ENCODE measurements at places on chromosomes 5 and 9.
A peak's percentile ranks its signal among the peaks of the same experiment; 100 is the strongest.

GRCh38 chr5:145495196-145495595 lies 339.9 kb downstream of the PRELID2 start:
- no peak for DNase-seq

DNA sequence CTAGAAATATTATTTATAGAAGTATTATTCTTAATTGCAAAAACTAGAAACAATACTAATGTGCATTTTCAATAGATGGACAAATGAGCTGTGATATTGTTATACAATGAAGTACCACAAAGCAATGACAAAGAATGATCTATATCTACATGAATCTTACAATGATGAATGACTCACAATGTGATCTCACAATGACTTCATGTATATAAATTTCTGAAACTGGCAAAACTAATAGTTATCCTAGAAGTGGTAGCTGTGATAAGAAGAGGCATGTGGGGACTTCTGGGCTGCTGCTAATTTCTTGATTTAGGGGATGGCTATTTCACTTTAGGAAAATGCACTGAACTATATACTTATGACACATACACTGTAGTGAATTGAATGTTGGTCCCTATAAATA lies 396.0 kb upstream of the ZNF608 start:
- DNase-seq, result no peak

- DNase-seq, result no peak
Observed at GRCh38 chr5:112084149-112084548, 327.2 kb upstream of the NREP start.

- no peak for DNase-seq
Observed at GRCh38 chr5:172321593-172321992, 38.0 kb upstream of the UBTD2 start.

DNA sequence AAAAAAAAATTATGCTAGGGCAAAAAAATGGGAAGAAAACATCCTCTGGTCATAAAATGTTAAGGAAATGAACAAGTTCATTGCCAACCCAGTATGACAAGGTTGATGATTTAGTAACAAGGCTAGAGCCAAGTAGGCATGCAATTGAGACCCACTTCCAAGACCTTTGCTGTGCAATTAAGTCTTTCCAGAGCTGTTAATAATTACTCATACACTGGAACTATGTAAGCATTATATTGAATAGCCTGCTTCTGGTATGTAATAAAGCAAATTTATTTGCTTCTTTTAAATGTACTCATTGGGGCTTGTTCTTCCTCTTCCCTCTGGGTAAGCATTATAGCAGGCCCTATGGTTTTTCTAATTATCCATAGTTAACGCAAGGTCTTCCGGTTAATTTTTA lies 32.5 kb upstream of the SNAPC3 start:
- no peak for DNase-seq

DNA sequence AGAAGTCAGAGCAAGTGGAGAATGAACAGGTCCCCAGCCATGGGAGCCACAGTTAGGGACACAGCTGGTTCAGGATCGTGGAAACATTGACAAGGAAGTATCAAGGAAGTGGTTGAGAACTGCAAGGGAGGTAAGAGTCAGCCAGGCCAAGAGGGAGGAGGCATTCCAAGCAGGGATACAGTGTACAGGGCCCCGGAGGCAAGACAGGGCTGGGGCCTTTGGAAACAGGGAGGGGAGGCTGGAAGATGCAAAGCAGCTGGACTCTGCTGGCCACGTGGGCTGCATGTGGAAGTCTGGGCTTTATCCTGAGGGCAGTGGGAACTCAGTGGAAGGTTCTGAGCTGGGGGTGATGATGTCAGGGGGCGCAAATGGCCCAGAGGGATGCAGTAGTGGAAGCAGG lies 14.2 kb downstream of the CCDC180 start:
- no peak for DNase-seq

DNA sequence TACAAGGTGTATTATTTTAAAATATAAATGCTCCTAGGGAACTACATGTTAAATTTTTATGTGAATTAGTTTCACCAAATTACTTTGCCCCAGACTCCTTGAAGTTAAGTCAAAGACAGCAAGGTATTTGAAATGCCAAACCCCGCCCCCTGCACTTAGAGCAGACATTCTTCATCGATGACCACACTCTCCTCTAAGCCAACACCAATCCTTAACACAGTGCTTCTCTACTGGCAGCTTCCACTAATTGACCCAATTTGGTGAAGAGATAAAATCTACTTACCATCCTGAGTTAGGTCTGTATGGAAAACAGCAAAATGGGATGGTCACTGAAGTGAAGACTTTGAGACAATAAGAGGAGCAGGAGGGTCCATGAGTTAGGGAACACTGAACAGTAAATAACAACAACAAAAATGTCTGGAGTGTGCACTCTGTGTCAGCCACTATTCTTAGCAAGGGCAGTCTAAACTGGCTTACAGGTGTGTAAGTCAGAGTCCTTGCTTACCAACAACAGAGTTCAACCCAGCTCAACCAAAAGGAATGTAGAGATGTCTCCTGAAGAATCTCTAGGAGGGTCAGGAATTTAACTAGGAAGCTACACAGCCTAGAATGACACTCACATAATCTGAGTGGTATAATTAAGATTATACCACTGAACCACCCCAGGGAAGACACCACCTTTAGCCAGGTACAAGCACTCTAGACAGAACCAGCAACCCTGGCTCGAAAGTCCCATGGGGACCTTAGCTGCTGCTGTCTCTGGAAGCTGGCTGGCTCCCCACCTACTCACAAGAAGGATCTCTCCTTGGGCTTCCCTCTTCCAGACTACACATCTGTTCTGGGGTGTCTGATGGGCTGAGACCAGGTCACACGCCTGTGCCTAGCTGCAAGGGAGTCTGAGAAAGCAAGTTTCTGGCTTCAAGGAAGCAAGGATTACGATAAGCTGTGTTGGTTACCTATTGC lies 8.8 kb upstream of the UBE2QL1 start:
- DNase-seq, result no peak

DNA sequence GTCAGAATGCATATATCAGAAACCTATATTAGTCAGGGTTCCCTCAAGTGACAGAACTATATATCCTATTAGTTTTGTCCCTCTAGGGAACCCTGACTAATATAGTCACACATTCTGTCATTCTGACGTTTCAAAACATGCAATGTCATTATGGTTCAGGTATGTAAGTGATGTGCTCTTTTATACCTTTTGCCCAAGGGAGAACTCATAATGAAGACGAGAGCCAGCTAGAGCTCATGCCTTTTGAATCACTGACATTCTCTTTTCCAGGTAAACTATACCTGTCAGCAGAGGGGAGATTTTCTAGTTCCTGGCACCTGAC lies 576.7 kb downstream of the LRRC70 start:
- DNase-seq, result no peak

DNA sequence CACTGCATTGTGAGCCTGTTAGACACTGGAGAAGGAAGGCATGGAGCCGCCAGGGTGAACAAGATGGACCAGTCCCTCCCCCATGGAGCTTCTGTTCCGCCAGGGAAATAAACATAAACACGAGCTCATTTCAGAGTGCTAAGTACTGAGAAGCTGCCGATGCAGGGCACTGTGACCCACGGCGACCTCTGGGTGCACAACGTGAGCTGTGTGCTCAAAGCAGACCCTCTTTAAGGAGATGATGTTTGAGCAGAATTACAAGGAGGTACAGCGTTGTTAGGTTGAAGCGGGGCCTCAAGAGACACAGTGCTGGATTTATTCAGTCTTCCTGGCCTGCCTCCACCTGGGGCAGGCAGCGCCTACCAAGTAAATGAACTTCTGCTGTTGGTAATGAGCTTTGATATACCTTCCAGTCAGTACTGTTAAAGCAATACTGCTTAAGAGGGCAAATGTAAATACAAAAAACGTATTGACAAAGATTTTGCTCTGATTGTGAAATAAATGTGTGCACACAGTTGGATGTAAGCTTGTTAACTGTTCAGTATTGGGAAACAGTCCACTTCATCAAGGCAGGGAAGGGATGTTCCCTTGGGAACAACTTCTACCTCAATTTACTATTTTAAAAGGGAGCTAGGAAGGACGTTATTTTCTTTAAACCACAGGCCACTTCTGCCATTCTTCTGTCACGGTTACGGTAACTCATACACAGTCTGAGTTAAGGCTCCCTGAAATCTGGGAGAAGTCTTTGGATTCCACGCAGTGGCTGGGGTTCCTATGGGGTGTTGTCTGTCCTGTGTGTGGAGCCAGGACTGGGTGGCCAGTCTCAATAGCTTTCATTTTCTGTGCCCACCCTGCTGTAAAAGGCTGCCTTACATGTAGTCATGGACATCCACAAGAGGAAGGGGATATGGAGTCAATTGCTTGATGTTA lies 48.9 kb upstream of the DMRT1 start:
- DNase-seq, result no peak

DNA sequence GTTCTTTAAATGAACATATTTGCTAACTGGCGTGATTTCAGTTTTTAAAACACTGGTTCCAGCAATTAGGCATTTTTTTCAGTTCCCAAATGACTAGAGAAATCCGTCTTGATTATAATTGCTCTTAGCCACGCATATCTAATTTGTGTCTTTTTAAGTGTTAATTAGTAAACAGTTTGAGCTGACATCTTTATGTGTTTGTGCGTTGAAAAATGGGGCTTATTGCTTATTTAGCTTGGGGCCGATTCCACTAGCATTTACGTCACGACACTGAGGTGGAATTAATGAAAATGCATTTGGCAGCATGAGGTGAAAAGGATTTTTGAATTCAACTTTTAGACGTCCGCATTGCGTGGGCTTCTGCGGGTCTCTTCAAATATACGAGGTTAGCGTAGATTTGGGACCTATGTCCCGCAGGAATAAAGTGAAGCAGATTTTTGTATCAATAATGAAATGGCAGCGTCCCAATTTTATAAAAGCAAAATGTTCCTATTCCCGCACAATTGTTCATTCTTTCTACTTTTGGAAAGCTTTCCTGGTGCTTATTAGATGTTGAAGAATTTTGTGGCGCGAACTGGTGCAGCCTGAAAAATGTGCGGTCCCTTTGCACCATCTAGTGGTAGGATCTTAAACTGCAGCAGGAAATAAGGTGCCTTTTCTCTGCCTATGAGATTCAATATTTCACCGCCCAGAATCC lies 122.7 kb upstream of the LMX1B start:
- DNase-seq, result peak; percentile 61

DNA sequence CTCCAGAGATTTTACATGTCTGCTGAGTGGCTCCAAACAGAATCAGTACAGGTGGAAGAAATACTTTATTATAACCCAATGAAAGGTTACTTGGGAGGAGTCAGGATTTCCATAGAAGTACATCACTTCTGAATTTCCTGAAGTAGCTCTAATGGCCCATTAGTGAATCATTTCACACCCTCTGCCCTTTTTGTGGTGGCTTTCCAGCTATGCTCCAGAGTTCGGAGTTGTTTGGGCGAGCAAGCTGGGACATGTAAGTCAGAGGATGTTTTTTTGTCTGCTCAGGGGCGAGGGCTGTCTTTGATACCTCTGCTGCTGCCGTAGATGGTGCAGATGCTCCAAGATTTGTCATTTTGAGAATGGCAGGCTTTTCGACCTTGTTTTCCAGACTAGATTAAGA lies 226.1 kb downstream of the GOLPH3 start:
- DNase-seq, result no peak

- DNase-seq, result no peak
Observed at GRCh38 chr9:89721971-89722530, 117.2 kb downstream of the GADD45G start.

DNA sequence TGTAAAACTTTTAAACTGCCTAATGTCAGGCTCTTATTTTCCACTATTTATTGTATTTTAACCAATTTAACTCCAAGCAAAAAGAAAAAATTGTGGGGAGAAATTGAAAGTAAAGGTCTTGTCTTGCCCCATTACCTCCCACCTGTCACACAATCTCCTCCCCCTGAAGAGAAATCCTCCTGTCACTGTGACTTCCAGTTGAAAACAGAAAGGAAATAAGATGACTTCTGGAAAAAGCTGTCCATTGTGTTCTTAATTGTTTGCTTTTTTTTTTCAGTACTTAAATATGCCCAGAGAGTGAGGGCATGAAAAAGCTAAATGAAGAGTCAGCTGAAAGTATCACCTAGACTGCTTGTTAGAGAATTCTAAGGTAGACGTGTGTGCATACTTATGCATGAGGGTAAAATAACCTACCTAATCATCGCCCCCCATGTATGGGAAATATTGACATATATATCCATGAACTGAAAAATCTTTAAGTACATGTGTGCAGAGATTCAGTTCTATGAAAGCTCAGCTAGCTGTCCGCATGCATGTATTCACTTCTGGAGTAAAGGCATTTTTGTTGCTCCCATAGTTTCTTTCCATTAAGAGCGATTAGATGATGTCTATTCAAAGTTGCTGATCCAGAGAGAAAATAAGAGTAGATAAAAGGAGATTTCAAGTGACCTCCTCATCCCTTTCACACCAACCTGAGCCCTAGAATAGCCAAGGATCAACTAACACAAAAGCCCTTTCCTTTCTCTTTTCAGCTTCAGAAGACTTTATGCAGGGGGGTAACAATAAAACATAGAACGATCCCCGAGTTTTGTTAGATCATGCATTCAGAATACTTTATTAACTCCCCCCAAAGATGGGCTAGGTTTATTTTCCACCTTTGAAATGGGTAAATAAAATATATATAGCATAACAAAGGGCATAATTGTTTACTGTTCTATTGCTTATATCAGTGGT lies 5.3 kb downstream of the NR2F1-AS1 start:
- DNase-seq, result no peak

- no peak for DNase-seq
Observed at GRCh38 chr9:130003943-130004552, 38.9 kb downstream of the FNBP1 start.

DNA sequence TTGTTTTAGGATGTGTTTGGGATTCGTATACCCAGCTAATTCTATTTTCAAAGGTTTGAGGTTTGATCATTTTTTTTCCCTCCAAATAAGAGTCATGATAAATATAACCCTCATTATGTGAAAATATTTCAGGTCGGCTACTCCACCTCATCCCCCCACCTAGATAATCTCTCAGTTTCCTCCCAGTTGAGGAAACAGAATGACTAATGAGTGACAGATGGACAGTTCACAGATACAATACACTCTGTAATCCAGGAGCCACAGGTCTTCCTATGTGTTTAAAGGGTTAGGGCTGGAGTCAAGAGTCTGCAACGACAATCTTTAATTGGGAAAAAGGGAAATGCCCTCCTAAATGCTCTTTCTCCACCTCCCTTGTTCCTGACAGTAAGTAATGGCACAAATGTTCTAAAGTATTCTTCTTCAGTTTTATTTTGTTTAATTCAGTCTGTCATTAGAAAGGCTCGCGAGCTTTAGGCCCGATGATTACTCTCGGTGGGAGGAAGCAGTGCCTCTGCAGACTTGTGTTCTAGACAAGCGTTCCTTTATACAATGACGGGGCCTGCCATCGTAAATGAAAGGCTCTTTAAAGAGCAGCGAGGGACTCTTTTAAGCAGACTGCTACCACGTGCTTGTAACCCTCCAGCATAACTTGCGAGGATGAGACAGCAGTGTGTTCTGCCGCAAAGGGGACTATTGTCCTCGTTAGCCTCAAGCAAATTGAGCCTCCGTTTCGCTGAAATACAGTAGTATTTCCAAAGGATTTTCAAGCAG lies 69.0 kb downstream of the MEF2C start:
- DNase-seq, result no peak

Data from A549 (cell line).